ENCODE measurements at places on chromosomes 7 and 10. TPM values are rescaled to one million over a fixed set of nuclear protein-coding genes. Genes with fewer than 3 reads are reported as not detected.

GRCh38 chr7:65974191-65974801 lies 7.7 kb downstream of the GUSB start:
- DNase-seq: no peak

Gene CTNNA3
- total RNA-seq: 4.0 TPM

- no peak for DNase-seq
Observed at GRCh38 chr7:150968056-150968733, 9.9 kb downstream of the KCNH2 start.

Gene SLC26A4
- total RNA-seq: 0.09 TPM

DNA sequence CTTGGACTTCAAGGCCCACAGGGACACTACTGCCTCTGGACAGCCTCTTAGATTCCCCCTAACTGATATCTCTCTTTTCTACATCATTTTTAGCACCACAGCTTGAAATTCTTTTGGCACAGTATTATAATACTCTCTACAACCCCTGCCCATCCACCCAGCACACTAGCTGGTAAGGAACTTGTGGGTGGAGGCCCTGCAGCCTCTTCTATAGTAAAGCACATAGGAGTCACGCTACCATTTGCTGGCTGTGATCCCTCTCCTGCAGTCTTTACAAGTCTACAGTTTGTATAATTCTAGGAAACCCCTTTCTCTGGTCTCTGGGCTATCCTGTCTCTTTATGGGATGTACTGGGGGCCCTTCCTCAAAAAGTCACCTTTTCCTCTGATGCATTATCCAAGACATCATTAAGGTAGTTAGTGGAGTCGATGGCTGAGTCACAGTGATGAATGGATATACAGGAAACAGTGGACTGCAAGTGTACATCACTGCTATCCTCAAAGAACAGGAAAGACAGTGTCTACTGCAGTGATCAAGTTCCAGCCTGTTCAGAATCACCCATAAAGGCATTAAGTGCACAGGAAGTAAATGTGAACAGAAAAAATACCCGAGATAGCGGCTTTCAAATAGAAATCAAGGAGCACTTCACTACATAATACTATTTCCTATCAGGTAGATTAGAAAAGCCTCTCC lies 54.4 kb downstream of the STK17A start:
- DNase-seq: no peak

- DNase-seq: no peak
Observed at GRCh38 chr10:3636356-3637181, 148.4 kb downstream of the KLF6 start.

DNA sequence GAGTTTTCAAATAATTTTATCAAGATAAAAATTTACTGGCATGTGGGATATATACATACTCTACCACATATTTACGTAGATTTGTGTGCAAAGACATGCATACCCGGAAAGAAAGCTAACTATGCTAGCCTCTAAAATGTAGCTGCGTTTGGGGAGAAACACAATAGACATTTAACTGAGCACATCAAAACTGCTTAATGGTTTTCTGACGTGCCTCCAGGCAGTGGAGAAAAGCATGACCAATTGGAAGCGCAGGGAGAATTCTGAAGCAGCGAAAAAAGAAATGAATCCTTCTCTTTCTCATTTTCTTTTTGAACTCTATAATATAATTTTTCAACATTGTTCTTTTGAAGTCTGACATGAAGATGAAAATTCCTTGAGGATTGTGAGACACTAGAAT lies 60.3 kb upstream of the LYZL1 start:
- DNase-seq: no peak

Gene CTAGE4
- 23.3 TPM for total RNA-seq

Gene SRPK2
- total RNA-seq: 54.8 TPM

- no peak for DNase-seq
Observed at GRCh38 chr10:116787053-116787659, 44.8 kb upstream of the HSPA12A start.

- DNase-seq: no peak
Observed at GRCh38 chr10:4383651-4384098, 442.3 kb upstream of the AKR1E2 start.

Gene MEOX2
- total RNA-seq: 0.07 TPM

DNA sequence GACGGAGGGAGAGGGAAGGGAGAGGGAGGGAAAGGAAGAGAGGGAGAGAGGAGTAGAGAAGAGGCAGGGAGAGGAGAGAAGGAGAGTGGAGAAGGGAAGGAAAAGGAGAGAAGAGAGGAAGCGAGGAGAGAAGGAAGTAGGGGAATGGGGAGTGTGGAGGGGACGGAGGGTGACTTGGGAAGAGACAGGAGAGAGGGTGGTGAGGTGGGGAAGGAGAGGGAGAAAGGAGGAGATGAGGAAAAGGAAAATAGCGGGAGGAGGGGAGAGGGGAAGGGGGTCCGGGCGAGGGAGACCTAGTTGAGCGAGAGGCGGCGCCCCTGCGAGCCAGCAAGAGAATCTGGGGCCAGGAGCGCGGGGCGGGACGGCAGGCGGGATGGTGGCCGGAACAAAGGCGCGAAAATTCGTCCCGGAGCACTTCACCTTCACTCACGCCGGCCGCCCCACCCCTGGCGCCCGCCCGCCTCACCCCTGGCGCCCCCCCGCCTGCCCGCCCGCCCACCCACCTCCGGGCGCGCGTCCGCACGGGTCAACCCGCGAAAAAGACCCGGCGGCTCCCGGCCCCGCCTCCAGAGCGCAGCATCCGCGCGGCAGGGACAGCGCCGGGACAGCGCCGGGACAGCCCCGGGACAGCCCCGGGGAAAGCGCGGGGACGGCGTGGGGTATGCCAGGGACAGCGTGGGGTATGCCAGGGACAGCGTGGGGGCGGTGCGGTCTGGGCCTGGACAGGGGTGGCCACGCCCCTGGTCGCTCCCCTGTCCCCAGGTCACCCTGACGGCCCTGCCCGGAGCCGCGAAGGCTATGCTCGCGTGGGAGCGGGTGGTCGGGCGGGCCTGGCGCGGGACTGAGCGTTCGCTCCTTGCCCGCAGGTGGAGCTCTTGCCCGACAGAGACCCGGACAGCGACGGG lies 4.2 kb downstream of the VSTM2A start:
- DNase-seq: peak; percentile 83

Gene PMPCB
- total RNA-seq: 74.4 TPM

GRCh38 chr7:55548295-55548731 lies 24.0 kb downstream of the VOPP1 start:
- no peak for DNase-seq

- no peak for DNase-seq
Observed at GRCh38 chr7:133702960-133703359, 424.2 kb upstream of the LRGUK start.

- no peak for DNase-seq
Observed at GRCh38 chr10:61192042-61192441, 248.1 kb upstream of the RHOBTB1 start.

Gene PPP1R3C
- total RNA-seq: 2.8 TPM

Gene NAPEPLD
- 7.5 TPM for total RNA-seq

GRCh38 chr7:5827755-5828154 lies 46.3 kb upstream of the RNF216 start:
- peak; percentile 60 for DNase-seq

DNA sequence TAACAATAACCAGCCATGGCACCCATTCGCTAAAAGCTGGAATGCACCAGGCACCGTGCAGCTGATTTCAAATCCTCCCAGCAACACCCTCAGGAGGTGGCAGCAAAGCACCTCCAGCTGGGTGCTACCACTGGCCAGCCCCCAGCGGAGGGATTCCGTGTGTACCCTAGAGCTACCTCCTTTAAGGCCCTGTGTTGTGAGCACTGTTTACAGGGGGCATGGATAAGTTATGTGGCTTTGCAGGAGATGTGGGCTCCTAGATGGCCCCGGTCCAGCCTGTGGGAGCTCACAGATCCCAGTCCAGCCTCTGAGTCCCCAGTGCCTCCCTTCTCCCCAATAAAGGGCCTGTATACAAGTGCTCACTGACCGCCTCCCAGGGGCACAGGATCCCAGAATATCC lies 27.1 kb downstream of the TNRC18 start:
- DNase-seq: no peak

Gene CALHM2
- total RNA-seq: 2.4 TPM

DNA sequence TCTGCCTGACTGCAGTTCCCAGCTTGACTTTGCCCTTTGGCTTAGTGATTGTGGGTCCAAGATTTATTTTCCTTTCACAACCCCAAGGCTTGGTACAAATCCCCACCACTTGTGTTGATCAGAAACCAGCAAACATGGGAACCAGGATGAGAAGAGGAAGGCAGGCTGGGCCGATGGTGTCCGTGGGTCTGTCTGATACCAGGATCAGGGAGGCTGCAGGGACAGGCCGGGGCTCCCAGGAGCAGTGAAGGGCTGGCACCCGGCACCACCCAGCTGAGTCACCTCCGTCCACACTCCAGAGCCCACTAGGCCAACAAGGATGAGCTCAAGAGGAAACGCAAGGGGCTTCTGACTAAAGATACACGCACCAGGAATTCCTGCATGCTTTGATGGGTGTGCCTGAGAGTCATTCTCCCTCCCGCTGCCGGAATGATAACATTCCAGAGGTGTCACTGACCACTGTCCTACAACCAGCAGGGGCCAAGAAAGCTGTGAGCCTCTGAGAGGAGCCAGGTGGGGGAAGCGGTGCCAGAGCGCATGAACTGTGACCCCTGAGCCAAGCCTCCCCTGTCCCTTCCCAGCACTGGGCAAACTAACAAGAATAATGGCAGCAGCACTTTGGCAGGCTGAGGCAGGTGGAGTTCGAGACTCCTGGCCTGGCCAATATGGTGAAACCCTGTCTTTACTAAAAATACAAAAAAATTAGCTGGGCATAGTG lies 29.2 kb upstream of the PROSER2 start:
- DNase-seq: no peak

GRCh38 chr7:25664593-25664992 lies 436.3 kb upstream of the NPVF start:
- no peak for DNase-seq

DNA sequence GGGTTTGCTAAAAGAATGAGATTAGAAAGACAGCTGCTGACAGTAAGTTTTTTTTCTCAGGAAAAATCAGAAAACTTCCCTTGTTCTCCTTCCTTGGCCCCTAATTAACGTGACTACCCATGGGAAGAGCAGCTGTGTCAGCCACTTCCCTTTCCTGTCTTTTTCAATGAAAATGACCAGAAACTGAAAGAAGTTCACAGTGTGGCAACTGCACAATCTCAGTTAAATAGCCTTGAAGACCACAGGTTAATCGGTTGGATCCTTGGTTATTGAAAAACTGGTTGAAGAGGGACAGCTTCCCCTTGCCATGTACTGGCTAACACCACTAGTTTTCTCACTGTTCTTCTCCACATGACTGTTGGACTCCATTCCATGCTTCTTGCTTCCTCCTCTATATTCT lies 148.8 kb upstream of the AGR3 start:
- DNase-seq: no peak

Measured in WTC11 (cell line).